PC-9 (cell line): ENCODE measurements at places on chromosomes 5 and 9. TPM values are rescaled to one million over a fixed set of nuclear protein-coding genes. Genes with fewer than 3 reads are reported as not detected.

WDR38 gene
- not detected in 2 replicates for total RNA-seq

BRINP1 gene
- not detected in 2 replicates for total RNA-seq

SH3TC2 gene
- 32.1 and 38.8 TPM in 2 replicates for total RNA-seq

DNA sequence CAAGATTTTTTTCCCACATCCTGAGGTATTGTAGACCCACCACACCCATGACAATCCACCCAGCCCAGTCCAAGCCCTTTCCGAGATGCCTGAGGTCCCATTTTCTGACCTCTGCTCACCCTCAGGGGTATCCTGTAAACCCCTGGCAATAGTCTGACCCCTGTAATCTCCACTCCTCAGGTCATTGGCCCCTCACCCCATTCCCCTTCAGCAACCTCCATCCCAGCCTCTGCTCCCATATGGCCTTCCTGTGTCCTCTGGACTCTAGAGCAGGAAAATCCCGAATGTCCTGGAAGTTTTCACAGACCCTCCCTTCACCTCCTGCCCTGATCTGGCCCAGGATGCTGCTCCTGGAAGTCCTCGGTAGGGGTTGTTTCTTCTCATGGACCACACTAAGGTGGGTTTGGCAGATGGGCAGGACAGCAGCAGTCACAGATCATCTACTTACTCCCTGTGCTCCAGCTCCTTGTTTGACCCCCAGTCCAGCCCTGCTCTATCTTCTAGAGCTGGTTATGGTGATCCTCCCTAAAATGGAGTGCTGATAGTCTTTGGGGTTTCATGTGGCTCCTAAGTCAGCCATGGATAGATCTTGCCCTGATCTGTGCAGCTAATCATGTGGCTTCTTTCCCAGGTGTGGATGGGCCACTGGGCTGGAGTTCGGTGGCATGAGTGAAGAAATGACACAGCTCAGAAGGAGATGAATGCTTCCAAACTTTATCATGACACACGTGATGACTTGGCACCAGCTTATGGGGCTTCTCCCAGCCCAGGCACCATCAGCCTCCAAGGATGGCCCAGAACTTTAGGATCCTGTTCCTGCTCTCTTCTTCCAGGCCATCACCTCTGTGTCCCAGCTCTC lies 12.0 kb upstream of the ACSL6 start:
- no peak for DNase-seq

- DNase-seq, result no peak
Observed at GRCh38 chr5:39209924-39210323, 9.4 kb downstream of the FYB1 start.
